ENCODE measurements at places on chromosomes 6 and 20.
A peak's percentile ranks its signal among the peaks of the same experiment; 100 is the strongest.

DNA sequence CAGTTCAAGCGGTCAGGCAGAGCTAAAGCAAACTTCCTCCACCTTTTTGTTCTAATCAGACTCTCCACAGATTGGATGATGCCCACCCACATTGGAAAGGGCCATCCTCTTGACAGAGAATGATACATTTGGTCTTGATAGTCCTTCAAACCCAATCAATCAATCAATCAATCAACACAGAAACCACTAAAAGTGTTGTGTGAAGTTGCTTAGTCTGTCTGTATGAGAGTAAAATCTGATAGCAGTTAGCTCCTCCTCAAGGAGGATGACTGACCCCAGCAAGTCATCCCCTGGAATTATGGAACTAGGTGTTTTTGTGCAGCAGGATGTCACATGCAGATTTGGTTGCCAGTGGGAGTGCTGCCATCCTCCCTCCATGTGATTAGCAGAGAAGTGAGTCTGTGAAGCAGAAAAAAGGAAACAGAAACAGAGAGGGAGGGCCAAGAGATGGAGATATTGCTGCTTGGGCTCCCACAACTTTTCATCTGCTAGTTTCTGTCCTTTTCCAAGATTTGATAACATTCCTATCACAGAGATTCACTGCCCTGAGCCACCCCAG is 32.0 kb upstream of the SSTR4 start:
- no peak for DNase-seq

DNA sequence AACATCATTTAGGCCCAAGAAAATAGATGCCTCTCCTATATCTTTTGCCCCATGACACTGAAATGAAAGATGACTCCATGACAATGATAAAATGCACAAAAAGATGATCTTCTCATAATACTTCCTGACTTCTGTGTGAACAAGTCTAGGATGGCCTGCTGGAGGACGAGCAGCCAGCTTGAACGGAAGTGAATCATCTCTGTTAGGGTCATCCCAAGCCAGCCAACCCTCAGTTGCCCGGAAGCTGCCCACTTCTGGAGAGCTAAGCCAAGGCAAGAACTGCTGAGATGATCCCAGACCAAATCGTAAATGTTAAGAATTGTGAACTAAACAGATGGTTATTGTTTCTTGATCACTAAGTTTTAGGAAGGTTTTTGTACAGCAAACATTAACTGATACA is 249.7 kb upstream of the HS3ST5 start:
- no peak for DNase-seq

DNA sequence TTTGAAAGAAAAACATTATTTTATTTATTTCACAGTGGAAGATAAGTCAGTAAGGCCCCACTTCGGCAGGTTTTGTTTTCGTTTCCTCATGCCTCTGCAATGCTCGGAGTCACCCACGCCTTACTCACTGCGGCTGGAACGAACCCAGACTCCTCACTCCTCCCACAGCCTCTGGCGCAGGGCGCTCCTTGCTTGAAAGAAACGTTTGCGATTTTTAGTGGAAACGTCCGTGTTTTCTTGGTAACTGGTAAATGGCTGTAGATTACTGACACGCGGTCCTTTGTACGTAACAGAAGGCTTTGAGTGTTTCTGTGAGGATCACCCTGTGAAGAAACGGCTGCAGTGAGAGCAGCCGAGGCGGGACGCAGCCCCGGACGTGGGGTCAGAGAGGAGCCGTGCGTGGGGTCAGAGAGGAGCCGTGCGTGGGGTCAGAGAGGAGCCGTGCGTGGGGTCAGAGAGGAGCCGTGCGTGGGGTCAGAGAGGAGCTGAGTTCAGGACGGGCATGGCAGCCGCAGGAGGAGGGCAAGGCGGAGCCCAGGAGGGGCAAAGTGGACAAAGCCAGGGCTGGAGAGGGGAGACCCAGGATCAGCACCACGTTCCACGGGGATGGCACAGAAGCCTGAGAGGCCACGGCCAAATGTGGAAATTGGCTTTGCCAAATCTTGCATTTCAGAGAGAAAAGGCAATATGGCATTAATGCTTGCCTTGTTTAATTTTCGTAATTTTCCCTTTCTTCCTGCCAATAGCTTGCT is 198.6 kb upstream of the THBS2 start:
- no peak for DNase-seq

GRCh38 chr6:126337323-126337722 is 2.6 kb upstream of the CENPW start:
- no peak for DNase-seq

DNA sequence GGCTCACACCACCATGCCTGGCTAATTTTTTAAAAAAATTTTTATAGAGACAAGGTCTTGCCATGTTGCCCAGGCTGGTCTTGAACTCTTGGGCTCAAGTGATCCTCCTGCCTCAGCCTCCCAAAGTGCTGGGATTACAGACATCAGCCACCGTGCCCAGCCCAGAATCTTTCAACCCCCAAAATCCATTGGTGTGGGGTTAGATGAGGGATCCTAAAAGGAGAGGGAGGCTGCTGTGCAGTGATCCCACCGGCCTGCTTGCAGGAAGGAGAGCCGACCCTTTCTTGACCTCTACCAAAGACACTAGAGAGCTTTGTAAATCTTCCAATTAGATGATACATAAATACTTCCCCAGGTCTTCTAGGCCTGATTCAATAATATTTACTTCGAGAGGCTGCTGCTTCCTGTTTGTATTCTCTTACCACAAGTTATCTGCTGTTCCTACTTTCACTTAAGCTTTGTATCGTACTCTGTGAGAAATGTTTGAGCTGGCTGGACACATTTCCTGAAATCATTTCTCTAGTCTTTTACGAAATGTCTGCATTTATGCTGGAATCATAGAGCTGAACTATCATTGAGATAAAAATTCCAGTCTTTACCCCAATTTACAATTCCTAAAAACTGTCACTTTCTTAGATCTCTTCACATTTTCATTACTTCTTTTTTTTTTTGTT is 49.3 kb upstream of the IER3 start:
- no peak for DNase-seq

DNA sequence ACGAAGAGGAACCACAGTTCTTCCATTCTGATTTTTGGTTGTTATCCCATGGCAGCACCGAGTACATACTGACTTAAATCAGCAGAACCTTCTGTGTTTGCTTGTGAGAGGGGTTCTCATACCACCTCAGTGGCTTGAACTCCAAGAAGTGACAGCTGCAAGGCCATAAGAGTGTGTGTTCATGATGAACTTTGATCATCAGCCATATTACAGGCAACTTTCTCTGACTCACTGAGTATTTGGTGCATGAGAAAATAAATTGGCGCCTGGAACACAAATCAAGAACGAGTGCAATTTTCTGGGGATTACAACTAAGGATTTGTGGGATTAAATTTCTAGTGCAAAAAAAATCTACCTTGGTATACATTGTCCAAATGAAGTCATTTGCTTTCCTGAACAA is 68.9 kb downstream of the CYP39A1 start:
- DNase-seq, result no peak

- no peak for DNase-seq
Observed at GRCh38 chr6:32882879-32883250, 28.9 kb downstream of the PSMB9 start.

- DNase-seq, result peak; percentile 36
Observed at GRCh38 chr6:78810146-78810545, 57.2 kb upstream of the IRAK1BP1 start.

DNA sequence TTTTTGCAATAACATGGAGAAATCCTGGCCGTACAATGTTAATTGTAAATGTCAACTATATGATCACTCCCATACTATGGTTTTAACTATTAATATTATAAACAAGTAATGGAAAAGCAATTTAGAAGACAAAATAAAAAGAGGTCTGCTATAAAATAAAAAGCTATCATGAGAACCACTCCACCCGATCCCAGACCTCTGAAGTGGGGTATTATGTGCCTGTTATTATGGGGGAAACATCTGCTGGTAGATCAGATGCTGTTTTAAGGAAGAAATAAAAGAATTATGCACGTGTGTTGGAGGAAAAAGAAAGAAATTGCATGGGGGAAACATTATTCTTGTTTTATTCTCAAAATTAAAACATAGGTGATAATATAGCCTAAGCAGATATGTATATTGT is 615.7 kb upstream of the ARID1B start:
- DNase-seq, result no peak

GRCh38 chr6:3196770-3197169 is 30.7 kb downstream of the TUBB2B start:
- no peak for DNase-seq

GRCh38 chr6:117733341-117733740 is 58.1 kb downstream of the NUS1 start:
- no peak for DNase-seq

- DNase-seq, result no peak
Observed at GRCh38 chr6:170404036-170404435, 97.5 kb downstream of the FAM120B start.

DNA sequence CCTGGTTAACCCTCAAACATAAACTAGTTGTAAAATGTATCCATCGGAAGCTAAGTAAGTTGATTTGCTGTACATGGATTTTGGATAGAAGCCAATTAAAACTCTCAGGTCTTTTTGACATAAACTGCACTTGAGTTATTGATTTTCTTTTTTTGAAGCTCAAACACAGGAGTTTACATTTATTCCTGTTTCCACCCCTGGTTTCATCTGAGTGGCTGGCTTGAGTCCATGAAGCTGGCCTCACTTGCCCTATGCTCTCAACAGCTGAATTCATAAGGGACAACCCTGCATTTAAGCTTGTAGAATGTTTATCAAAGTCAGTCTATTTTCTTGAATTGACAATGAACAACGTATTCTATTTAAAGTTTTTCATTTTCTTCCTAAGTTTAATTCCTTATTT is 58.1 kb upstream of the PLEKHG1 start:
- DNase-seq, result no peak

GRCh38 chr6:621931-622330 is 35.0 kb downstream of the HUS1B start:
- no peak for DNase-seq

DNA sequence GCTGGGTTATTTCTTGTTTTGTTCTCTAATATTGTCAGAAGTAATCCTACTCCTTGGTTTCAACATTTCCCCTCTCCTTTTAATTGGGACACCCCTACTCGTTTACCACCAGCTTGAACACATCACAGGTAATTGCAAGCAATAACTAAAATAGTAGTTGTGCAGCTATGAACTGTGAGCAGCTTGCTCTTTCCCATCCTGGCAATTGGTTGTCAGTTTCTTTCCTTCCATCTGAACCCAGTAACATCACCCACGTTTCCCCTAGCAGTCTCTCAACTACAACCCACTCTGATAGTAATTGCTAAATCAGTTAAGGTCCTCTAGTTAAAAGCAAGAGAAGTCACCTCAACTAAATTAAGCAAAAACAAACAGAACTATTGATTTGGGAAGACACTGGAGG is 47.6 kb upstream of the GNRH2 start:
- DNase-seq, result no peak

DNA sequence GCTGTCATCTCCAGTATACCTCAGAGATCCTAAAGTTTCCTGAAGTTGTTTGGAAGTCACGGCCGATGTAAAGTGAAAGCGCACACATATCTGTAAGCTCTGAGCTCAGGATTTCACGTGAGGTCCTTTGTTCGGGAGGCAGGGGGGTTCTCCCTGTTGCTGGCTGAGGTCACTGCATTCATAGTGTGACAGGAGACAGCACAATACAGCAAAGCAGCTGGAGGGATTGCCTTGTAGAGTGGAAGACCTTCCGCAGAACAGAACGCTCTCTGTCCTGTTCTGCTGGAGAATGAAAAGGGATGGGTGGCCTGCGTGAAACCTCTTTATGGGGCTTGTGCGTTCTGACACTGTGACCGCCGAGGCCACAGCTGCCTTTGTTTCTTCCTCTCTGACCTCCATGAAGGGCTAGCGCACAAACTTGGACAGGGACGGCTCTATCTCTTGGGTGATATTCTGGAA is 13.4 kb upstream of the SERPINB1 start:
- DNase-seq, result no peak

Measured in NT2/D1 (cell line).